ENCODE measurements at places on chromosomes 5 and 9. TPM values are rescaled to one million over a fixed set of nuclear protein-coding genes. Genes with fewer than 3 reads are reported as not detected.

The RAI14 gene
- polyA plus RNA-seq: 6.7 TPM

The PCDHB4 gene
- 5.1 TPM for polyA plus RNA-seq

The CCNJL gene
- 0.16 TPM for polyA plus RNA-seq

The CYSRT1 gene
- polyA plus RNA-seq: 0.87 TPM

The TUSC1 gene
- polyA plus RNA-seq: 2.9 TPM

The ENTPD2 gene
- 4.5 TPM for polyA plus RNA-seq

The GABRA1 gene
- polyA plus RNA-seq: 0.45 TPM

The TYRP1 gene
- not detected for polyA plus RNA-seq

The SMIM33 gene
- polyA plus RNA-seq: not detected

The GMCL2 gene
- not detected for polyA plus RNA-seq

The BTNL8 gene
- 0.31 TPM for polyA plus RNA-seq

The GABRG2 gene
- polyA plus RNA-seq: 1.5 TPM

The SNCAIP gene
- 0.28 TPM for polyA plus RNA-seq

The ZFP62 gene
- 15.1 TPM for polyA plus RNA-seq

- no peak for DNase-seq
Measured at GRCh38 chr5:179817470-179817840, 3.2 kb upstream of the SQSTM1 start.

- DNase-seq: no peak
Measured at GRCh38 chr9:21904776-21905175, 89.4 kb downstream of the CDKN2A start.

- no peak for DNase-seq
Measured at GRCh38 chr9:117907420-117907819, 203.2 kb downstream of the TLR4 start.

DNA sequence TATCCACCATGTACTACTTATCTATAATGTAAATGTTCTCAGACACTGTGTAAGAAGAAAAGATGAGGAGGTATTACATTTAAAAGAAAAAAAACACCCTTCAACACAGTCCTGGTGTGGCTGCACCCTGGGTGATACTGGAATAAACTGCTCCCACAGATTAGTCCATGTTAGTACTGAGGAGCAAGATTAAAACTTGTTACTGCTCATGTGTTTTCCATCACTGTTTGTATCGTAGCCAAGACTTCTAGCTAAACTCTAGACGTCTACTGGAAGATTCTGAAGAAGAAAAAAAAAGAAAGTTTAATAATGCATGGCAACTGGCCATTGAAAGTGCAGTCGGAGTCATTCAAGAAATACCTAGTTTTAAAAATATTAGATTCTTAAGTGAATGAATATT, at the start of gene ASPN:
Gene ASPN, minus strand, starts transcription at position 178 of the 400 bp plus-strand sequence.
- no peak for DNase-seq

DNA sequence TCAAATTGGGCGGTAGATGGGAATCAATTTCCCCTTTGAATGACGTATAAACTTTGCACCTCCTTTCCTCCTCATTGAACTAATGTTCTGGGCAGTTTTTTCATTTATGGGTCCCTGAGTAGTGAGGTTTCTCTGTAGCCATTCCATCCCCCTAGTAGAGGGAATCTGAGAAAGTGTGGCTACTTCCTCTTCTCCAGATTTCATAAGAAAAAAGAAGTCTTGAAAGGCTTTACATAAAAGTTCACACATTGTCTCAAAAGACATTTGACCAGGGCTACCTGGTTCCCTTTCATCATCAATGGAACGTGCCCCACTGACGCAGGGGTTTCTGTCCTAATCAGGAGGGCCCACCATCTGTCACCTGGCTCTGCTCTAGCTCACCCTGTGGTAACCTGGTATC, 57.3 kb downstream of the CTSL start:
- DNase-seq: no peak

- no peak for DNase-seq
Measured at GRCh38 chr5:1963941-1964451, 81.3 kb upstream of the IRX4 start.

- DNase-seq: peak; percentile 15
Measured at GRCh38 chr5:119435436-119436132, 16.7 kb upstream of the HSD17B4 start.

- DNase-seq: no peak
Measured at GRCh38 chr5:97545886-97546535, 363.0 kb upstream of the RIOK2 start.

DNA sequence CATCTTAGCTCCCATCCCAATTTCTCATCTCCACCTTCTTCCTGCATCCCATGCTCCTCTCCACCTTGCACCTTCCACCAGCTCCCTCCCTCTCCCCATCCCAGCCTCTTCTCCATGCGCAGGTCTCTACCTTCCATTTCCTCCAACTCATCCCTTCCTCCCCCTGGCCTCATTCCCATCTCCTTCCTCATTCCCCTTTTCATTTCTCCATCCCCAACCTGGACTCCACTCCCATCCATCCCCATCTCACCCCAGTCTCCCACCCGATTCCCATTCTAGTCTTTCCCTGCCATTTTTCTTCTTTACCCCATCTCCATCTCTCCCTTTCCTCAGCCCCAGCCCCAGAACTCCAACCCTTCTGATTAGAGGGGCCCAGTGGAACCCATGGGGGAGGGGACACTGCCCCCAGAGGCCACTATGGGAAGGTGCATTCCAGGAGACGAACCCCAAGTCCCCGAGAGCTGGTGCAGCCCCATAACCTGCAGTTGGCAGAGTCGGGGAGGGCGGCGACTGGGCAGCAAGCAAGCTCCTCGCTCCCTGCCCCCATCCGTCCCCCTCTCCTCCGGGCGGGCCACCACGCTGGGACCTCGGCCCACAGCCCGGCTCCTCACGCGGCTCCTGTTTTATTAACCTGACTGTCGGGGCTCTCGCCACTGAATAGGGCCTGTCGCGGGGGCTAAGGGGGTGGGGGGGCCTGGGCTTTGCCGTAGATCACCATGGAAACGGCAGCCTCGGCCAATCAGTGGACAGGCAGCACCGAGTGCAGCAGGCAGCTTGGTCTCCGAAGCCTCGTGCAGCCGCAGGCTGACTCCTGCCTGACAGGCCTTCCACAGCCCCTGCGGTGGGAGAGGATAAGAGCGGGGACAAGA, 66.7 kb downstream of the PCDH1 start:
- DNase-seq: no peak

DNA sequence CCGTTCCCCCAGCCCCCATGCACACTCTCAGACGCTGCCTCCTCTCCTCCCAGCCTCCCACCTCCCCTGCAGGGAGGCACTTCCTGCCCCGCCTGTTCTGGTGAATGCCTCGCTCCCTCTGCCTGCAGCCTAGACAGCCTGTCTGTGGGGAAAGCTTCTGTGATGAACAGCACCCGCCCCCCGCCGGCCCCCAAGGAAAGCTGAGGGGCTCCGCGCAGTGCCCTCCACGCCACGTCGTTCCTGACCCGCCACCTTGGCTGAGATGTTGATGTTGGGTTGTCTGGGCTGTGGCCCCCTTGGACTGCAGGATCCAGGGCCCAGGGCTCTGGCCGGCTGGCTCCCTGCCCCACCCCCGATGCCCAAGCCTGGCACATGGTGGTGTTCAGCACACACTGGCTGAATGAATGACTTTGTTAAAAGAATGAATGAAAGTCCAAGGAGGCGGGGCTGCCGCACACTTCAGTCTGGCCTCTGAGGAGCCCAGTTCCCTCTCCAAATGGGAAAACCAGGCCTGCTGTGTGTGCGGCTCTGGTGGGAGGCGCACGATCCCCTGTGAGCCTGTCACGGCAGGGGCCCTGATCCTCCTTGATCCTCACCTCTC, 2.1 kb upstream of the MYMK start:
- no peak for DNase-seq

GRCh38 chr9:122819326-122819725, 9.1 kb downstream of the PDCL start:
- DNase-seq: no peak

- DNase-seq: no peak
Measured at GRCh38 chr5:172834415-172835289, 601 bp downstream of the ERGIC1 start.

DNA sequence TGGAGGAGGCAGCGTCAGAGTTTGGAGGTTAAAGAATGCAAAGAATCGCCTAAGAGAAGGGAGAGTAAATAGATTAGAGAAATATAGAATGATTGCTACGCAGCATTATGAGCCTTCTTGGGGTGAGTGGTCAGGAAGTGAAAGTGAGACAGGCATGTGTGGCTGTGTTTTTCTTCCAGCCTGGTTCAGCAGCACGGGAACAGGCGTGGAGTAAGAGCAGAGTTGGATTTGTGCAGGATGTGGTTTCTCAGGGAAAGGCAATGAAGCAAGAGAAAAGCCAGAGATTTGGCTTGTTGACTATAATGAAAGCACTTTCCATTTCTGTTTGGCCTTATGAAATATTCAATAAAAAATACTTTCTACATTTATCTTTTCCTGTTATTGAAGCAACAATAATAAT, 34.3 kb upstream of the FRMD3 start:
- no peak for DNase-seq

- no peak for DNase-seq
Measured at GRCh38 chr9:107224252-107224651, 58.8 kb upstream of the RAD23B start.

- DNase-seq: no peak
Measured at GRCh38 chr5:150229571-150229970, 39.7 kb downstream of the SLC6A7 start.

DNA sequence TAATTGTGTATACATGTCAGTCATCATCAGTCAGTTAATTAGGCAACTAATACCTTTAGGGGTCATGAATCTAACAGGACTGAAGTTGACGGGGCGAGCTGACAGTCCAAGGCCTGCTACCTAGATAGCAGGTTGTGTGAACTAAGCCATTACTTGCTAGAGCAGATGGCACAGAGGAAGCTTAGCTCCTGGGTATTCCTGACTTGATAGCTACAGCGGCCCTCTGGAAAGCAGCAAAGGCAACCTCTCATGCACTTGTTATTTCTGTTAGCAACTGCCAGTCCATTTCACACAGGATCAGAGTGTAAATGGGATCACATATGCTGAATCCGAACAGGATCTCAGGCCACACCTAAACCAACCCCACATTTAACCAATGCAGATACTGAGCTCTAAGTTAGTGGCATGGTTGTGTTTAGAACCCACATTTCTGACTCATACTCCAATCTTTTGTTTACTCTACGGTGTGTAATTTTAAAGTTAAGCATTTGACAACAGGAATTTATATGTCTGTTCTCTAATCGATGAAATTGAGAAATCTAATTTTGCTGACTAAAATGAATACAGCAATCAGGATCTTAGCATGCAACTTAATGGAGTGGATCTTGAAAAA, 521.3 kb upstream of the ZNF608 start:
- no peak for DNase-seq

- DNase-seq: no peak
Measured at GRCh38 chr5:657570-657969, 35.6 kb downstream of the TPPP start.

DNA sequence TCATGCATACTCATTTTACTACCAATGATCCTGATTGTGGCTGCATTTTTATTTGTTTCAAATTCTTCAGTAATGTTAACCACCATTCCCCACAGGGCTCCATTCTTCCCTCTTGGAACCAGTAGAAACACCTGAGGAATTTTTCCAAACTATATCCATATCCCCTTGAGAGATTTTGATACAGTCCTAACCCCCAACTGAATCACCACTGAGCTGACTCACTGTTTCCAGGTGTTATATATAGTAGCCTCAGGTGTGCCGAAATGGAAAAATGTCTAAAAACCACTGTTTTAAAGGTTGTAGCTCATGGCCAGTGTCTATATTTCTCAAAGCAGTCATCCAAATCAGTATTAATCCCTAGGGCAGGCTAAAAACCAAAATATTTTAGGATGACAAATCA, 85.2 kb downstream of the MRPS27 start:
- no peak for DNase-seq

- no peak for DNase-seq
Measured at GRCh38 chr9:114090798-114091197, 8.3 kb downstream of the KIF12 start.

- peak; percentile 53 for DNase-seq
Measured at GRCh38 chr5:176994460-176995121, 12.0 kb downstream of the UIMC1 start.

DNA sequence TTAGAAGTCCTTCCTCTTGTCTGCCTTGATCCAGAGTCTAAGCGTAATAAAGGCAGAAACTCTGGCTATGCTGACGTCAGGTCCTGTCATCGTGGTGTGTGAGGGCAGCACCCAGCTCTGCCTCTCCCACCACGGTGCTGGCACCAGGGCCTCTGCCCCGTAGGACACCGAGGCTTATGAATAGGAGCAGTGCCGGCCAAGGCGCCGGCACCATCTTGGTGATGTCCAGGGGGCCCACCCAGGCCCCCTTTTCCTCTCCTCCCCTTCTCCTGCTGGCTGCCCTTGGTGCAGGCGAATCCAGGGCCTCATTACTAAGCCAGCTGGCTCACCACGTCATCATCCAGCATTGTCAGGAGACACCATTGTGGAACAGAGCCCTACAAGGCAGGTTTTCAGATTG, 252.3 kb downstream of the FANCC start:
- DNase-seq: no peak

Measured in pancreas (tissue), 10 donors.